ENCODE measurements at places on chromosomes 3 and 15.

- DNase-seq = no peak
Measured at GRCh38 chr3:102159810-102160451, 274.9 kb upstream of the ZPLD1 start.

DNA sequence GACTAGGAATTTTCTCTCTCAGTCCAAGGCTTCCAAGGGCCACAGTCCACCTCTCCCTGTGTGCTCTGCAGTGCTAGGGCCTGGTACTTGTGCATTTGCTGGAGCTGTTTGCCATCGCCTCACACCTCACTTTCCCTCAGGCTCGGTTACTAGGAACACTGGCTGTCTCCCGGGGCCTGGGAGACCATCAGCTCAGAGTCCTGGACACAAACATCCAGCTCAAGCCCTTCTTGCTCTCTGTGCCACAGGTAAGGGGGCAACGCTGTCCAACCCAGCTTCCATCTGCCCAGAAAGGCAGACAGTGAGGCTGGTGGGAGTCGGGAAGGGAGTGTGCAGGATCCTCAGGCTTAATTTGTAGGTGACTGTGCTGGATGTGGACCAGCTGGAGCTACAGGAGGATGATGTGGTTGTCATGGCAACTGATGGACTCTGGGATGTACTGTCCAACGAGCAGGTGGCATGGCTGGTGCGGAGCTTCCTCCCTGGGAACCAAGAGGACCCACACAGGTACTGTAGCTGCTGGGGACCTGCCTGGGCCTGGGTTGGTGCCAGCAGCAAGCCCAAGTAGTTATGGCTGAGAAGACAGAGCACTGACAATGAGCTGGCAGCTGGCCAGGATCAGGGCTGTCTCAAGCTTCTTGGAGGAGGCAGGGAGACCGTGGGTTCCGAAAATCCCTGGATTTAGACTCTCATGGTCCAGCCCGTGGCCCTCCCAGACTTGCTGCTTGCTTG, 3.4 kb downstream of the PPM1M start:
- no peak for DNase-seq

DNA sequence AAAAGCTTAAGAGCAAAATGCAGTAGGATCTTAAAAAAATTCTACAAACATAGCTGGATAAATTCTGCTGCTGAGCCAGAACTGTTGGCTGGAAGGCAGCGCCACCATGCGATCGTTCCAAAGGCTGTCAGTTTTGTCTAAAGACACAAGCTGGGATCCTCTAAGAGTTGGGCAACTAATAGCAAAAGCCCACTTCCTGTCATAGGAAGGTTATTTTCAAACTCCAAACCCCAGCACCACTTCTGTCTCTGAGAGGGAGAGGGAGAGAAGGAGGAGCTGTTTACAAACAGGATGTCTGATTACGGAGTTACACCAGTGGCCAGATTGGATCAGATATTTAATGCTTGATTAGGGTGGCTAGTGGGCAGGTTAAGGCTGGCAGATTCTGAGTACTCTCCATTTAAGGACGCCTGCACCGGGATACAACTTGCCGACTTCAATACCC, 44.0 kb downstream of the EIF4E3 start:
- DNase-seq = peak; percentile 55

DNA sequence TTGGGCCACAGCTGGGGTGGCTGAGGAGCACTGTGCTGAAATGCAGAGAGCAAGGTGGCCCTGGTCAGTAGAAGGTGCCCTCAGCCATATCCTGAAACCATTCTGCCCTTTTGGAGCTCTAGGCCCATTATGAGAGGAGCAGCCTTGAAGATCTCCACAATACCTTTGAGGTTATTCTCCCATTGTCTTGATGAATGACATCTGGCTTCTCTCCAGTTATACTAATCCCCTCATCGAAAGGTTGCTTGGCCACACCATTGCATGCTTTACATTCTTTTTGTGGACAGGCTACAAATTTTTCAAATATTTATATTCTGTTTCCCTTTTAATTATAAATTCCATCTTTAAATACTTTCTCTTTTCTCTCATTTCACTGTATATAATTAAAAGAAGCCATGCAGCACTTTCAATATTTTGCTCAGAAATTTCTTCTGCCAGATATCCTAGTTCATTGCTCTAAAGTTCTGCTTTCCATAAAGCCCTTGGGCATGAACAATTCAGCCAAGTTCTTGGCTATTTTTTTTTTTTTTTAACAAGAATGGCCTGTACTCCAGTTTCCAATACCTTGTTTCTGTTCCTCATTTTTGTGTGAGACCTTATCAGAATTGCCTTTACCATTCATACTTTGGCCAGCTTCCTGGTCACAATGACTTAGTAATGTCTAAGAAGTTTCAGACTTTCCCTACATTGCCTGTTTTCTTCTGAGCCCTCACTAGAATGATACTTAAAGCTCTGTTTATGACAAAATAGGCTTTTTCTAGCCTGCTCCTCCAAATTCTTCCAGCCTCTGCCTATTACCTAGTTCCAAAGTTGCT, 138.9 kb upstream of the SGO1 start:
- DNase-seq = no peak

DNA sequence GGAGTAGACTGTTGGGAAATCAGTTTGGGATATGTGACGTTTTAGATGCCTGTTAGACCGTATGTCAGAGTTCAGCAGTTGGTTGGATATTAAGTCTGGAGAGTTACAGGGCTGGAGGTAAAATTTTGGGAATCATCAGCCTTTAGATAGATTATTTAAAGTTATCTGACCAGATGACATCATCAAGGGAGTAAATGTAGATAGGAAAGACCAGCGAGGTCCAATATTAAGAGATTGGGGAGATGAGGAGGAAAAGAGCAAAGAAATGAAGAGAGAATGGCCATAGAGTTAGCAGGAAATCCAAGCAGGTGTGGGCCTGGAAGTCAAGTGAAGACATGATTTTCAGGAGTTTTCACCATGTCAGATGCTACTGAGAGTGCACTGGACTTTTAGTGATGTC, 3.1 kb downstream of the NDUFB4 start:
- DNase-seq = no peak

DNA sequence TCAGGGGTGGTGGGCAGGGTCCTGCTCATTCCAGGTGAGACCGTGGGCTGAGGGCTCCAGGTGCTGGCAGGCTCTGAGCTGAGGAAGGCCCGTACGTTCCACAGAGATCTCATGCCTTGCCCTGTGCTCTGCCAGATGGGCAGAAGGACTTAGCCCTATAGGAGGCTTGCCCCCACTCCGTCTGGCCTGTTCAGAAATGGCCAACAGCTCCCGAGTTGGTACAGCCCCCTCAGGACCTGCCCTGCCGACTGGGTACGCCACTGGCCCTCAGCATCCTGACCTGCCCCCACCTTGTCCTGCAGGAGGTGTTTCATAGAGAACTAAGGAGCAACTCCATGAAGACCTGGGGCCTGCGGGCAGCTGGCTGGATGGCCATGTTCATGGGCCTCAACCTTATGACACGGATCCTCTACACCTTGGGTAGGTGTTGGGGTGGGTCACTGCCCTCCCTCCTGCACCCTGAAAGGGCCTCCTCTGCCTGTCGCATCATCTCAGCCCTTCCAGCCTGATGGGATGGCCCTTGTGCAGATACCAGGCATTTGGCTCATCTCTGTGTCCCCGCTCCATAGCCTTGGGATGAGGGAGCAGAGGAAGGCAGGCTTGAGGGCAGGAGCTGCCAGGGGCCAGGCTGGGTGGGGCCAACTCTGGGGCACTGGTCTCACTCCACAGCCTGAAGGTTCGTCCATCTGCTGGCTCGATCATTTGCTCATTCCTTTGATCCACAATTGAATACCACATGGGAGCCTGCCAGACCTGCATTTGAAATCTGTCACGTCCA, 14.2 kb downstream of the TMEM43 start:
- DNase-seq = no peak

DNA sequence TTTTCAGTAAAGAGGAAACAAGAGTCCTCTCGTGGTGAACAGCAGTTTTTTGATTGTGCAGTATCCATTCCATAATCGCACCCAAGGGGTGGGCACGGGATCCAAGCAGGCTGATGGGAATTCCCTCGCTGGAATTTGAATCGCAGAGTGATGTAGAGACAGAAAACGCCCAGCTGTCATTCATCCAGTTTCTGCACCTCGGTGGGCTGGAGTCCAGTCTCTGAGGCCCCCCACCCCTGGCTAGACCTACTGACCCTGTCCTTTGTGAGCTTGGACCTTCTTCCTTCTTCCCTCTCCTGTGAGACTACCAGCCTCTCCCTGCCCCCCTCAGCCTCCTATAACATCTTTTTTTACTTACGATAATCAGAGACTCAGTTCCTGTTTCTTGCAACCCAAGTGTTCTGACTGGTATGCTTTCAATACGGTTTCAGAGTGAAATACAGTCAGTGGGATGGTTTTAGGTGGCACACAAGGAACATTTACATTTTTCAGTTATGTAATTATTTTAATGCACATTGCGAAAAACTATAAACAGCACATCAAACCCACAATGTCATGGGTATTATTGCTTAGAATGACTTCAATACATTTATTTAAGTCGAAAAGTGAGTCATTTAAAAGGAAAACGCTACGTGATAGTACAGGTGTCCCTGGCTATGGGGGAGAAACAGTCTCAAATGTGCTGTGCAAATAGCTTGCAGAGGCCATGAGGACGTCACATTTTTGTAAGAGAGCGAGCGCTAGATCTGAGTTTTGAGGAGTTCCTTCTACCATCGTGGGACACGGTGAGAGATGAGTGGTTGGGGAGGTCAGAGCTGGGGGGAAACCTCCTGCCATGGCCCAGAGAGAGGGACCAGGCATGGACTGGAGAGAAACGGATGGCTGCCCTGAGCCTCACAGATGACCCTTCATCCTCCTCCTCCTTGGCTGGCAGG, 37.5 kb upstream of the CHST2 start:
- DNase-seq = no peak

DNA sequence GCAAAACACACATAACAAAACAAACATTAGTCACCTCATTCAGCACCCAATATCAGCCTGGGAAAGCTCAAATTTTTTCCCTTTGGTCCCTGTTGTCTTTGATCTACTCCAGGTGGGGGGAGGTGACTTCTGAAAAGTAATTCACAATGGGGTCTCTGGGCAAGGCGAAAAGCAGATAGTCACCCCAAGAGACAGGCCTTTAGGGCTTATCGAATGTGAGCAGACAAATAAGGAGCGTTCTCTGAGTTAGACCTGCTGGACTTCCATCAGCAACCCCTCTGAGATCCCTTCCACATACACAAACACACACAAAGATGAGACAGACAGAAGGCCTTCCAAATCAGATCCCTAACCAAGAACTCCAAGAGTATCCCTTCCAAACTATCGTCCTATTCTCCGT, 171.0 kb upstream of the SMAD3 start:
- DNase-seq = no peak

DNA sequence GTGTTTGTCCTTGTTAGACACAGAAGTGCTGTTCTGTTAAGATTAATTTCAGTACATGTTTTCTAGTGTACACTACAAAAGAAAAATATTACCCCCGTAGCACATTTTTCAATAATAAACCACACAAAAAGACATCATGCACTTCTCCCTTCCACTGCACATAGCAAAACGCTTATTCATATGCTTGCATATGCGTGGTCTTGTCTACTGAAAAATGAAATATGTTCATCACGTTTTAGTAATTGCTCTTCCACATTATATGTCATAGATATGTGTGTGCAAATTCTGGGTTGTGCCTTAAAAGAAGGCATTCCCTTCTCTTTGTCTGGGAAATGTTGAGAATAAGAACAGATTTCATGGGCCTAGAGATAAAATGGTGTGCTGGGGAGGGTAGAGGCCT, 353.9 kb downstream of the NSUN3 start:
- peak; percentile 38 for DNase-seq

- DNase-seq = no peak
Measured at GRCh38 chr15:76756381-76756780, 148.8 kb downstream of the SCAPER start.

- DNase-seq = no peak
Measured at GRCh38 chr15:57133127-57133968, 214.9 kb downstream of the TCF12 start.

- DNase-seq = no peak
Measured at GRCh38 chr15:40850576-40851112, 6.8 kb downstream of the SPINT1 start.

GRCh38 chr3:123759311-123759710, 124.8 kb downstream of the MYLK start:
- no peak for DNase-seq

DNA sequence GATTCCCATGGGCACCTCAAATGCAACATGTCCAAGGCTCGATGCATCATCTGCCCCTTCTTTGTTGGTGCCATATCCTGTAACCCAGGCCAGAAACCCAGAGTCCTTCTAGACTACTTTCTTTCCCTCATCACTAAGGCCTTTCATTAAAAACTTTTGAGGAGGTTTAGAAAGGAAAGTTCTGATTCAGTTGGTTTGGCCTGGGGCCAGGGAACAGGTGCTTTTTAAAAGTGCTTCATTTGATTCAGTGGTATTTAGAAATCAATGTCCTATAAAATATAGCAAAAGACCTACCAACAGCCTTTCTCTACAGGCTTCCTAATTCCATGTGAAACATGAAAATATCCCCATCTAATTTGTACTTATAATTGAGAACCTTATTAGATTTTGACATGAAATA, 341.9 kb upstream of the RORA start:
- DNase-seq = no peak

- DNase-seq = no peak
Measured at GRCh38 chr15:45389351-45389750, 11.0 kb upstream of the GATM start.

GRCh38 chr3:22450786-22451400, 699.9 kb upstream of the ZNF385D start:
- peak; percentile 5 for DNase-seq

DNA sequence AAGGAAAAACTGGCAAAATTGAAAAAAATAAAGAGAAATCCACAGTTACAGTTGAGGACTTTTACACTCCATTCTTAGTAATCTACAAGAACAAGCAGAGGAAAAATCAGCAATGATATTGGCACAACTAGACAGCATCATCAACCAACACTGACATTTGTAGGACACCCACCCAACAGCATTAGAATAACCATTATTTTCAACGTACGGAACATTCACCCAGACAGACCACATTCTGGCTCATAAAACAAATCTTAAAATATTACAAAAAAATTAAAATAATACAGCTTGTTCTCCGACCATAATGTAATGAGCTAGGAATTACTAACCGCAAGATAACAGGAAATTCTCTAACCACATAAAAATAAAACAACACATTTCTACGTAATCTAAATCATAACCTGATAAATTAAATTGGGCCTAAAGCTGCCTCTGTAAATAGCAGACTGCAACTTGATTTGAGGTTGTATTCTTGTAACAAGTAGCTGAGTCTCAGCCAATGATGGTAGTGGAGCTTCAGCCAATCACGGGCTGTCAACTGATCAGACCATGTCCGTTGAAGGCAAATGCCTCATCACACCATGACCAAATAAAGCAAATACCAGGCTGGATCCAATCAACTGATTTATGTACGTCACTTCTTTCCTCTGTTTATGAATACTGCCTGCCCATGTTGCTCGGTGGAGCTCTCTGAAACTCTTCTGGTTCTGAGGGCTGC, 9.2 kb downstream of the PLSCR4 start:
- no peak for DNase-seq

- DNase-seq = peak; percentile 68
Measured at GRCh38 chr15:38176155-38176554, 76.5 kb upstream of the SPRED1 start.

DNA sequence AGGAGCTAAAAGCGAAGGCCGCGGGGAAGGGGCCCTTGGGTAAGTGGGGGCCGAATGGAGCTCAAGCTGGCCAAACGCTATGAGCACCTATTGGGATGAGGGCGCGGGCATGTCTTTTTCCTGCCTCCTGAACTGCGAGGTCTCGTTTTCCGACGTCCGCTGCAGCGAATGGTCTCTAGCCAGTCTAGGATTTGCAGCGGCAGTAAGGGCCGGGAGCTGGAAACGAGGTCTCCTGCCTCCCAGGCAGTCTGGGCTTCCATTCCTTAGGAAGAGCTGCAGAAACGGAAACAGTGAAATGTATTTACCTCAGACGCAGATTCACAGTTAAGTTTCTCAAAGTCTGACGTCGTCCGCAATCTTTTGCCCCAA, 517 bp downstream of the TMA7 start:
- no peak for DNase-seq
